Stimulated activated naive CD4-positive, alpha-beta T cell treated with Interleukin-2 at 50 U/mL for 16 hours (primary cell): ENCODE measurements at places on chromosomes 1 and 21.

DNA sequence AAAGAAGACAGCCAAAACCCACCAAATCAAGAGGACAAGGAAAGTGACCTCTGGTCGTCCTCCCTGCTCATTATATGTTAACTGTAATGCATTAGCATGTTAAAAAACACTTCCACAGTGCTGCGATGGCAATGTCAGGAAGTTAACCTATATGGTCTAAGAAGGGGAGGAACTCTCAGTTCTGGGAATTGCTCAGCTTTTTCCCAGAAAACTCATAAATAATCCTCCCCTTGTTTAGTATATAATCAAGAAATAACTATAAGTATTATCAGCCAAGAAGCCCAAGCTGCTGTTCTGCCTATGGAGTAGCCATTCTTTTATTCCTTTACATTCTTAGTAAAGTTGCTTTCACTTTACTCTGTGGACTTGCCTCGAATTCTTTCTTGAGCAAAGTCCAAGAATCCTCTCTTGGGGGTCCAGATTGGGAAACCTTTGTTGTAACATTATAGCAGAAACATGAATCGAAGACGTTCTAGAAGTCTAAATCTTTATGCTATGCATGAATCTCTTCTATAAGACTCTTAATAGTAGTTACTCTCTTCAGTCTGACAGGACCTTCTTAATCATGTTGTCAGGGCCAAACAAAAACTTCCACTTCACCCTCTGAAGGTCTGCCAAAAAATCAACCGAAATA is 110.0 kb upstream of the VANGL1 start:
- DNase-seq: no peak

- DNase-seq: no peak
Measured at GRCh38 chr1:47681735-47682134, 243.9 kb downstream of the FOXD2 start.

DNA sequence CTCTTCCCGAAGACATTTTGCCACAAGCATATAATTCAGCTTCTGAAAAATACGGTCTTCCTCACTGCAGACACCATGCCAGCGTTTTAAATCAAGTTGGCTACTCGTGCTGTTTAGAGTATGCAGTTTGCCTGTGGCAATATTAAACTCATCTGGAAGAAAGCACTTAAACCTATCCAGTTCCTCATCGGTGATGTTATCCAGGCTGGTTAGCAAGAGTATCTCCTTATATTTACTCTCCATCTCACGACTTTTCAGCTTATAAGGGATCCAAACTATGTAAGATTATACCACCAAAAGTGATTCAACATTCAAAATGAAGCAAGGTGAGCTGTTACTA is 9.7 kb upstream of the IFI16 start:
- no peak for DNase-seq

DNA sequence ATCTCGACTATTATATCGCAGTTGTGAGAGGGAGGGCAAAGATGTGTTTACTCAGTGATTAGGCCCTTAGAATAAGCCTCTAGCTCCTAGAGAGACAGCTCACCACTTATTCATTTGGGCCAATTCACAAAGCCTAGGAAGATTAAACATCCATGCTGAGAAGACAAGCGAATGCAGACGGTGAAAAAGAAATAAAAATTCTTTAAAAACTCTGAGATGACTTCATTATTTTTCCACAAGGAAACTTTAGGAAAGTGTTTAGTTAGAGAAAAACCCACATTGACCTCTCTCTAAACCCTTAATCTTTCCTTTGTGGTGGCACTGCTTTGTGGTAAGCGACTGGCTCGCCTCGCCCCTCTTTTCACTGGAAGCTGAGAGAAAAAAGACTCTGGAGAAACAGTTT is 146.8 kb upstream of the DMRTA2 start:
- DNase-seq: no peak

GRCh38 chr1:216169351-216169750 is 253.9 kb downstream of the USH2A start:
- DNase-seq: no peak

GRCh38 chr21:35470522-35470921 is 421.4 kb upstream of the RUNX1 start:
- DNase-seq: no peak

GRCh38 chr1:38246955-38247952 is 200.7 kb upstream of the POU3F1 start:
- DNase-seq: no peak

DNA sequence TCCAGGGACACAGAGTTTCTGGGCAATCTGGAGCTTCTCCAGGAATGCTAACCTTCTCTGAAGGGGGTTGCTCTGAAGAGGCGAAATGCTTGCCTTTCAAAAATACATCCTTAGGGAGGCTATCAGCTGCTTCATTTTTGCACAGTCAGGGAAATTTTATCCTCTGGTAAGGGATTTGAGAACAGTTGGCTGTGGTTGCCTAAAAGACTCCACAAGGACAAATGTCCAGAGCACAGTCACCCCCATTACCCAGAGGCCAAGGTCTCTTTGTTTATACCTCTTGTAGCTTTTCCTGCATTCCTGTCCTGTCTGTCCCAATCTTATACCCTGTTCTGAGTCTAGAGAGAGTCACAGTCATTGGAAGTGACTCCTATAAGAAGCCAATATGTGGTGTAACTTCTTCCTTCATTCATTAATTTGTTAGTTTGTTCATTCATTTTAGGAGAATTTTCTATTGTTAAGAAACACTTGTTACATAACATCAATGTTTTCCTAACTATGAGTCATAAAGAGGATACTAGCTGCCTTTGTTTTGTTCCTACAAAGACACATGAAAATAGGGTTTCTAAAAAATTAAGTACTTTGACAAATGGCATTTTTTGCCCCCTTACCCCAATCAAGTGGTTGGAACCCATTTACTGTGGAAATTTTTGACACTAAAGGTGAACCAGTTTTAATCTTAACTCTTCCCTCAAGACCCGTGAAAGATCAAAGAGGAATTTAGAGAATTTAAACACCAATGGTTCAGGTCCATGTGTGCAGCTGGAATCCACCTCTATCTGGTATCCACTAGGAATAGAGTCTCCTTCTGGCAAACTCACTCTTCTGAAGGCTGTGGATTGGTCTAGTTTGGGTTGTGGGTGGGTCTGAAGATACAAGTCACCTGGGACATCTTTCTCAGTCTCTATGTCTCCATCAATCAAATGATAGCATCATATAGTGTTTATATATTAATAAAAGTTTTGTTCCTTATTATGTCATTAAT is 47.1 kb downstream of the GPR88 start:
- no peak for DNase-seq

GRCh38 chr1:61007534-61008364 is 74.6 kb upstream of the NFIA start:
- DNase-seq: no peak

GRCh38 chr1:223316082-223316481 is 47.9 kb downstream of the SUSD4 start:
- no peak for DNase-seq

- no peak for DNase-seq
Measured at GRCh38 chr1:92374223-92374622, 75.4 kb downstream of the RPAP2 start.

DNA sequence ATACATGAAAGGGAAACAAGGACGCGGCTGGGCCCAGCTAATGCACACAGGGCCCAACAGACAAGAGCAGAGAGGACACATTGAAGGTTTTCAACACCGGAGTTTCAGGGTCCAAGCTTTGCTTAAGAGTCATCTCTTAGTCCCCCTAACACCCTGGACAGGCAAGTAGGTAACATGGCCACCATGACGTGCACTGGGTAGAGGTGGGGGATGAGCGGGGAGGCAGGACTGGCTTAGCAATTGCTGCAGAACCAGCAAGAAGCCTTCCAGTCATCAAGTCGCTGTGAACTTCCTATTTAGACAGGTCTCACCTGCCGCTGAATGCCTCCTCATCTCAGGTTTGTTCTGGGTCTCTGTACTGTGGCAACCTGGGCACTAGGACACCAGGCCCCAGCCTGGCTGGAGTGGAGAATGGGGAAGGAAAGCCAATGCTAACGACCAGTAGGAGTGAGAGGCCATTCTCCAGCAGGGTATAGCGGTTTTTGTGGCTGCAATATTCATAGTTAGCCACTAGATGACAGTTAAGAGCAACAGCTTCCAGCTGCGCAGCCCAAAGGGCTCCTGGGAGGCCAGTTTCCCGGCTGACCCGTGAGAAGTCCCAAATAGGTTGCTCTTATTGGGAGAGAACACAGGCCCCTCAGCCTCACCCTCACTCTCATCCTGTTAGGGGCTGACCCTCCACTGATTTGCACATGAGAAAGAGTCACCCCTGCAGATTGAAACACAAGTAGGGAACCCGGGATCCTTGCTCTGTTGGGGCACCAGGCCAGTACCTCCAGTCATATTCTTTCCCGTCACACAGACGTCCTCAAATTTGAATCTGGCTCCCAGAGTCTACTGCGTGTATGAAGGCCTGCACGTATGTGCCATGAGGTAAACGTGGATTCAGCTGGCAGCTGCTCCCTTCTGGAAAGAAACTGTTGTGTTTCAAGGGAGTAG is 6.0 kb upstream of the PIGC start:
- DNase-seq: no peak

- DNase-seq: no peak
Measured at GRCh38 chr1:33792651-33793050, 71.2 kb upstream of the HMGB4 start.
